ENCODE measurements at places on chromosomes 4 and X. TPM values are rescaled to one million over a fixed set of nuclear protein-coding genes. Genes with fewer than 3 reads are reported as not detected.

Gene CCNA2
- 1.3 TPM for total RNA-seq

Gene KLHL4
- 0.27 TPM for total RNA-seq

Gene SPANXB1
- total RNA-seq: not detected

Gene PCDH7
- not detected for total RNA-seq

Gene NAP1L2
- 11.4 TPM for total RNA-seq

Gene ATP8A1
- 49.9 TPM for total RNA-seq

Gene TCEAL6
- total RNA-seq: not detected

Gene PF4V1
- 3.0 TPM for total RNA-seq

Gene MAGEC2
- total RNA-seq: not detected

Gene USP17L18
- not detected for total RNA-seq

GRCh38 chr4:104394406-104395167 is 100.1 kb downstream of the CXXC4 start:
- DNase-seq: no peak

DNA sequence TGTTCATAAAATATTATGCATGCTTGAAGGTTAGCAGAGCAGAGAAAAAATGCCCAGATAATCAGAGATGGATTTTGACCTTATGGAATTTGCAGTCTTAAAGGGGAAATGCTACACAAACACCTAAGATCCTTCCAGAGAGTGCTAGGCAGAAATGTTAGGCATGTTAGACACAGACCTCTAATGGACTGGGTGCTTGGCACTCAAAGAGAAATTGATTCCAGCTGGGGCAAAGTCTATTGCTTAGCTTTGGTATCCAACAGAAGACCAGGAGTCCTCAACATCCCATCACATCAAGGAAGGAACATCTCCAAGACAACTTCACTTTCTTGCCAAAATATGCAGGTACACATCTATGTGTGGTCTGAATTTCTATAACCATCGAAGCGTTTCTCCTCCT is 32.2 kb upstream of the PPARGC1A start:
- no peak for DNase-seq

DNA sequence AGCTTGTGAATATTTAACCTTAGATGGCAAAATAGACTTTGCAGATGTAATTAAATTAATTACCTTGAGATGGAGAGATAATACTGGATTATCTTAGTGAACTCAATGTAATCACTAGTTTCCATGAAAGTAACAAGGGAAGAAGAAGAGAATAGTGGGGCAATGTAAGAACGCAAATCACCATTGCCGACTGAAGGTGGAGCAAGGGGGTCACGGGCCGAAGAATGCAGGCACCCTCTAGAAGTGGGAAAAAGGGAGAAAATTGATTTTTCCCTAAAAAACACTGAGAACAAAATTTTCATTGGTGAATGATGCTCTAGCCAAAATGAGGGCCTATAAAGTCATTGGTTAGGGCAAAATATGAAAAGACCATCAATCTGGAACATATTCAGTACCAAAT is 375.6 kb upstream of the EPHA5 start:
- no peak for DNase-seq

DNA sequence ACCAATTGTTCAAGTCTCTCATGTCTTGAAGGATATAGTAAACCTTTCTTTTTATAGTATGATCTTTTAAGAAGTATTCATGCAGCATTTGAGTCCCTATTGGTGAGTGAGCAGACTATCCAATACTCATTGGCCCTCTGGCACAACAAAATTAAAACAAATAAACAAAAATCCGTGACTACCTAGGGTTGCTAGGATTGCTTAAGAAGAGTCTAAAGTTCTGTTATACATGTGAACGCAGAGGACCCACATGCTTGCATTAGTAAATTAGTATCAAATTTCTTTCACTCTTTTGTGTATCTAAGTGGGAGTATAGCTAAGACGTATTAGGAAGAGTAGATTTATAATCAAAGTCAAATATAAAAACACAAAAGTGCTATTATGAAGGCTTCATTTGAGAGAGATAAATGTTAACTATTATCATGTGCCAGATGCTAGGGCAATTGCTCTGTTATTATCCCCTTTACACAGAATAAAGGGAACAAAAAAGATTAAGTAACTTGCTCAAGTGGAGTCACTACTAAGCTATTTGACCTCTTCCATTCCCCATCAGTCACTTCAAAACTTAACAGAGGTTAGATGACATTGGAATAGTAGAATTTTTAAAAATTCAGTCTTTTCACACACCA is 29.2 kb upstream of the LARP1B start:
- DNase-seq: no peak

GRCh38 chr4:88613417-88613875 is 21.2 kb downstream of the HERC3 start:
- DNase-seq: peak; percentile 90

DNA sequence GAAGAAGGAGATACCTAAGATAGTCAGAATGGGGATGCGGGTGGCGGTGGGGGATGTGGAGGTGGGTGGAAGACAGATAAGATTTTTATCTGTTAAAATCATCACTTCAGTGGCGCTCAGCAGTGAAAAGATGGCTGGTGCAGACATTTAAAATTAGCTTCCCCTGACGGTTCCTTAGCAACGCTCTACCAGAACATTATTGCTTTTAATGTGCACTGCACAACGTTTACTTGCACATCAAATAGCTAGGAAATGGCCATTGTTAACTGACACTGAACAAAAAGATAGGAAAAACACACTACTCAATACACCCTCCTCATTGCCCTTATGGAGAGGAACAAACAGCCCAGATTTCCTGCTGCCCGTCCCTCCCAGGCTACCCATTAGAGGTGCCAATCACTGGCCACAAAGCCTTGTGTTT is 61.0 kb upstream of the FTHL17 start:
- DNase-seq: no peak

GRCh38 chr4:57086031-57086723 is 24.0 kb downstream of the IGFBP7 start:
- no peak for DNase-seq

DNA sequence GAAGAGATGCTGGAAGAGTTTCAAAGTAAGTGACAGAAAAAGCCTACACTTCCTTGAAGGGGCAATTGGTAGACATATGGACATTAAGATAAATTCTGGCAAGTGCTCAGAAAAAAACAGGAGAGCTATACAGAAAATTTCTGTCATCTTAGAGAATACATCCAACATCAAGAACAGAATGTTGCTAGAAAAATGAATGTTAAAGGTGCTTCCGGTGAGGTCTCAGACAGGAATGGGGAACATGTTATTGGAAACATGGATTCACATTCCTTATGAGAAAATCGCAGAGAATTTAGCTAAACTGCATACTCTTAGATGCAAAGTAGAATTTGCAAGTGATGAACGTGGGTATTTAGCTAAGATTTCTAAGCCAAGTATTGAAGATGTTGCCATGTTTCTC is 9.5 kb downstream of the XAGE1B start:
- no peak for DNase-seq

GRCh38 chr4:137956256-137956655 is 285.9 kb downstream of the SLC7A11 start:
- DNase-seq: no peak

- no peak for DNase-seq
These were observed 184.9 kb upstream of the PCDH7 start for GRCh38 chr4:30535255-30535654.

DNA sequence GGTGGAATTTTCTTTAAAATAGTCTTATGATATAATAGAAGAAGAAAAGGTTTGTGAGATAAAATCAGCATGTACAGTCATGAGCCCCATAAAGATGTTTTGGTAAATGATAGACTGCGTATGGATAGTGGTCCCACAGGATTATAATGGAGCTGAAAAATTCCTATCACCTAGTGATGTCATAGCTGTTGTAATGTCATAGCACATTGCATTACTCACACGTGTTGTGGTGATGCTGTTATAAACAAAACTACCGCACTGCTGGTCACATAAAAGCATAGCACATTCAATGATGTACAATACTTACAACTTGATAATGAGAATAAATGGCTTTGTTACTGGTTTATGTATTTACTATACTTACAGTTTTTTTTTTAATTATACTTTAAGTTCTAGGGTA is 715.2 kb upstream of the HTR2C start:
- no peak for DNase-seq

DNA sequence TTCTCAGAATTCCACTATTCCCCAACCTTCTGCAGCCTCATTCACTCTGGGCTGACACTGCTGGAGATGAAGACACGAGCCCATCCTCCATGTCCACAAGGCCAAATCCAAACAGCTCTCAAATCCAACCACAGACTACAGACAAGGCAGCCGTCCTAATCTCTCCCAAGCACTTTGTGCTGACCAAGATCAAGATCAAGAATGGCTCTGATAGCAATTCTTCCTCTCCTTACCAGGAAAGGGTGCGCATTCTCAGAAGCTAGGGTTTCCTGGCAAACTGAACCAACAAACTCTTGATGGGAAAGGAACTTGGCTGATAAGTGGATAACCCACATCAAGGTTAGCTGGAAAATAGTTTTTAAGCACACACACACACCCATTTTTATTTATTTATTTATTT is 26.5 kb downstream of the RELL1 start:
- no peak for DNase-seq

DNA sequence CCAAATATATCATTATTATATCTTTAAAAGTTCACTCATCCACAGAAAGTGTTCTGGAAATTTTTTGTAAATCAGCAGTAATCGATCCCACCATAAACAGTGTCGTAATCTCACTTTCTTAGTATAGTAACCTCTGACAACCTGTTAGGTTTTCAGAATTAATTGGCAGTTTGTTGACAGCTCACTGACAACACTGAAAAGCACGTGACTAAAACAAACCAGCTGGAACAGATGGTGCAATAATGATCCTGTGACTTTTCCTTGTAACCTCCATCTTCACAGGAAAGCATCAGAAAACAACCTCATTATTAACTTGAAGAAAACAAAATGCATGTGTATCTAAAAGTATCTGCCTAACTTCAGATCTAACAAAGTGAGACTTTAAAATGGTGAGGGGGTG is 48.5 kb downstream of the FSTL5 start:
- DNase-seq: no peak

DNA sequence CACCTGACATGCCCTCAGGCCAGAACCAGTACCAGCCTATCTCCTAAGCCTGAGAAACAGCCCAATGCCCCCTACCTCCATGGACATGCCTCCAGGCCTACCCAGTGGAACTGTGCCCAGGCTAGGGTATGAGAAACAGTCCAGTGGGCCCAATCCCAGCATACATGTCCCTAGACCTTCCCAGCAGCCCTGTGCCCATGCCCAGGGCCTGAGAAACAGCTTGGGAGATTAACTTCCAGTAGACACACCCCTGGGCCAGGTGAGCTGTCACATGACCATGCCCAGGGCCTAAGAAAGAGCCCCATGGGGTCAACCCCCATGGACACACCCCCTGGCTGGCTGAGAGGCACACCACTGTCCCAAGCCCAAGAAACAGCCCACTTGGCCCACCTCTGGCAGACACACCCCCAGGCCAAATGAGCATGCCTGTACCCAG is 78.8 kb downstream of the CBR4 start:
- DNase-seq: no peak

DNA sequence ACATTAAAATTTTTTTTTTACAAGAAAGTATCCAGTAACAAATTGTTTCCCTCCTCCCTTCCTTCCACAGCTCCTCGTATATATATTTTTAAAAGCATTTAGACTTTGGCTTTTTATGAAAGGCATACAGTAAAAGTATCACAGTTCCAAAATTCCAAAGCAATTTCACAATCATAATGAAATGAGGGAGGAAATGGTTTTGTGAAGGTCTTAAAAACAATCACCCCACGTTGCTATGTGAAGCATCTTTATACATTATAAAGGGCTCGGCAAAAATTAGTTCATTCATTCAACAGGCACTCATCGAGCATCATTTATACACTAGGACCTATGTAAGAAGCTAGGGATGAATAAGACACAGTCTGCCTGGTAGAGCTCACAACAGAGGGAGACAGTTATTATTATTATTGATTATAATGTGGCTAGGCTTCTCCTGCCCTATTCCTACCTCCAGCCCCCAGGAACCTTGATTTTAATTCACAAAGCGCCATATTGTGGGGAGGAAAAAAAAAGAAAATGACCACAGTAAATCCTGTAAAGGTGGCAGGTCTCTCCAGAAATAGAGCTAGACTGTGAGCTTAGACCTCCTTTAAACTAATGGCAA is 239.9 kb downstream of the MAML3 start:
- DNase-seq: no peak

DNA sequence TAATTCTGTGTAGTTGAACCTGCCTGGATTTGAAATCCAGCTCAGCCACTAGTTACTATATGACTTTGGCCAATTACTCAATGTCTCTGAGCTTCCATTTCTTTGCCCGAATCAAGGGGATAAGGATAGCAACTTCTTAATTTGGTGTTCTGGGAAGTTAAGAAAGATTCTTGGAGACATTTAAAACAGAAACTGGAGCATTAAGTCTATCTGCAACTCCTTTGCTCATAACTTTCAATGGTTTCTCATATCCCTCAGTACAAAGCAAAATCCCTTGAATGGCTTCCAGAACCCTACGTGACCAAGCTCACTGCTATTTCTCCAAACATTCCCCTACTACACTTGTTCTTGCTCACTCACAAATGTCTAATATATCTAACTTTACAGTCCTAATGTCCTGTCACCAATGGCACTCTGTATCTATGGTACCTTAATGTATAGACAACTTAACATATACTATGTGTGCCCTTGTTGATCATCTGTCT is 849.1 kb upstream of the SLIT2 start:
- no peak for DNase-seq

GRCh38 chrX:1336948-1337779 is 579 bp downstream of the IL3RA start:
- no peak for DNase-seq

- no peak for DNase-seq
These were observed 444.6 kb downstream of the IL15 start for GRCh38 chr4:142081025-142081424.

GRCh38 chrX:9558615-9559014 is 93.8 kb downstream of the TBL1X start:
- no peak for DNase-seq

DNA sequence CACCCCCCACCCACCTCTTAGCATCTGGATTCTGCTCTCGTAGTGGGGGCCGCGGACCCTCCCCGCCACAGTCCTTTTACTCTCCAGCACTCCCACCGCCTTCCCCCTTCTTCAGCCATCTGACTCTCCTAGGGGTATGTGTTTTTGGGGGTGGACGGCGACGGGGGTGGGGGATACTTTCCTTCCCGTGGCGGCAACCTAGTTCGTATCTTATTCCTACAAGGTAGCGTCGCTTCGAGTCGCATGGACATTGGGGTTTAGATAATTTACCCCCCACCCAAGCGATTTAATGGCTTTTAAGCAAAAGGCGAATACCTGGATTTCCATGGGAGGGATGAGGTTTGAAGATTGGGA is 1.3 kb upstream of the BCORL1 start:
- no peak for DNase-seq

DNA sequence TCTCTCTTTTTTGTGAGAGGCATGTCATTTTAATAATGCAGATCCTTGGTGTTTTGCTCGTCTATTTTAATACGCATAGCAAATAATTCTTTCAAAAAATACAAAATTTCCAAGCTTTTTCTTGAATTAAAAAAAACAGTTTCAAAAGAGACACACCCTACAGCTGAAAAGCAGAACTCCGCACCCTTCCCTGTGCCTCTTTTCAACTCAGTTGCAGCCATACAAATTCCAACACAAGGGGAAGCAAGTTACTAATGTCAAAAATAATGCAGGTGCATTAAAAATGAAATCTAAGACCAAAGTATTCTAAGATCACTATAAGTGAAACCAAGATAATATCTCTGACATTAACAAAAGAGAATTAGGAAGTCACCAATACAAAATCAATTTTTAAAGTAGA is 66.6 kb downstream of the NR3C2 start:
- DNase-seq: no peak

GRCh38 chr4:145153181-145153903 is 27.0 kb downstream of the OTUD4 start:
- no peak for DNase-seq

- no peak for DNase-seq
These were observed 457 bp downstream of the RIPPLY1 start for GRCh38 chrX:106902684-106903083.
